Gastrocnemius medialis (tissue), 4 donors: ENCODE measurements at places on chromosomes 4 and X. TPM values are rescaled to one million over a fixed set of nuclear protein-coding genes. Genes with fewer than 3 reads are reported as not detected.

DNA sequence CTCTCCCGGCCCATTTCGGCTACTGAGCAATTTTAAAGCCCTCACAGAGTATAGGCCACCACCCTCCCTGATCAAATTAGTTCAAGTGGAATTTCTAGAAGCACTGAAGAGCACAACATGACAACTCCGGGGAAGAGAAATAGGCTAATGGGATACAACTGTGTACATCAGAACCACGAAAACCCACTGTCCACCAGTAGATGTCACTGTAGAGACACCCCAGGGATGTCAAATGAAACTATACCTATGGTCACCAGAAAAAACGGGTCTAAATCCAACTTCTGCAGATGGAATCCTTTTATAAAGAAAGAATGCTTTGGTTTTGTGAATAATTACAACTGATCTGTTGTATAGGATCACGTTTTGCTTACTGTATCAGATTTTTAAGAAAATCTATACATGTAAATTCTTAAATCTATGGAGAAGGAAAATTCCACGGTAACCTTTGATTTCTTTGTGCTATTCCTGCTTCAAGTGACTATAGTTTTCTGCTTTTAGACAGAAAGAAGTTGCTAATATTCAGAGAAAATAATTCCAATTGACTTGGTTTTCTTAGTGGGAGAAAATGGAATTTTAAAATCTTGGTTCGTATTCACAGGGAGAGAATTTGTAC lies 29.5 kb upstream of the MAP3K15 start:
- no peaks in the 10 kb centered on the region for H3K27me3 ChIP-seq
- H3K4me3 ChIP-seq, result no peak overlapping the region
- no peaks in the 10 kb centered on the region for H3K36me3 ChIP-seq
- no peaks in the 10 kb centered on the region for H3K4me1 ChIP-seq
- H3K27ac ChIP-seq, result no peak overlapping the region

GRCh38 chrX:133781174-133781573 lies 204.2 kb downstream of the GPC3 start:
- H3K4me3 ChIP-seq, result no peak overlapping the region
- DNase-seq, result no peak
- H3K27me3 ChIP-seq, result no peaks in the 10 kb centered on the region
- no peaks in the 10 kb centered on the region for H3K4me1 ChIP-seq

DNA sequence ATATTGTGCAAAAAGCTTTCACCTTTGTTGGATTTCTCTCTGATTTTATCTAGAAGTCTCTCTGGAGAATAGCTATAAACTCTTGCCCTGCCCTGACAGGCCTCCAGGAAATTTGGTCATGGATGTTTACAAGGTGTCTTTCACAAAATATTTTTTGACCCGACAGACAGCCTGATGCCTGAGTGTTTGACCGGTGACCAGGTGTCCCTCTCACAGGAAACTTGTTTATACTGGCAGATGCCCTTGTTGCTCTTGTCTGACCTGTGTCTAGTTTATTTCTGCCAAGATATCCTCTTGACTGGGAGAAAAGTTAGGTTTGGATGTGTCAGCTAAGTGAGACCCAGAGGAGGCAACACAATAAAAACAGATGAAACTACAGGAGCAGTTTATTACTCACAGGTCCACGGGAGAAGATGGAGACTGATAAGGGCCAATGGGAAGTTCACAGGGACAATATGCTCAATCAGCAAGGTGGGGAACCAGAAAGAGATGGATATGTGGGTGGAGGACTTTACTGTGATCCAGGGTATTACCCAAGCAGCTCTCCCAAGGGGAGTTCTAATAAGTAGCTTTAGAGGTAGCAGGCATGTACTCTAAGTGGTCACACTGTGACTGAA lies 243.3 kb downstream of the ARAP2 start:
- no peaks in the 10 kb centered on the region for H3K4me1 ChIP-seq
- H3K36me3 ChIP-seq, result no peaks in the 10 kb centered on the region
- H3K4me3 ChIP-seq, result no peak overlapping the region
- H3K27ac ChIP-seq, result no peak overlapping the region
- no peaks in the 10 kb centered on the region for H3K27me3 ChIP-seq
- DNase-seq, result no peak

Gene RBM47
- 1.5 TPM for total RNA-seq

Gene PCDH10
- not detected for total RNA-seq

Gene PROM1
- total RNA-seq, result 0.11 TPM
